ENCODE measurements at places on chromosomes 3 and 15. TPM values are rescaled to one million over a fixed set of nuclear protein-coding genes. Genes with fewer than 3 reads are reported as not detected.

DNA sequence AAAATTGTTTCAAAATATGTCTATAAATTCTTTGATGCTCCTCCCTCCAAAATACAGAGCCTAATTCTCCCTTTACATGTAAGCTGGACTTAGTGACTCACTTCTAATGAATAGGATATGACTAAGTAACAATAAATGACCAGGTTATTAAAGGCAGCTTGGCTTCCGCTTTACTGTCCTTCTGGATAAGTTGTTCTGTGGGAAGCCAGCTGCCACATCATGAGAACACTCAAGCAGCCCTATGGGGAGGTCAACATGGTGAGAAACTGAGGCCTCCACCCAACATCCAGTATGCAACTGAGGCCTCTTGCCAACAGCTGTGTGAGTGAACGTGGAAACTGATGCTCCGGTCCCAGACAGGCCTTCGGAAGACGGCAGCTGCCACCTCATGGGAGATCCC, 247.3 kb upstream of the CHRM5 start:
- no peak for DNase-seq

- DNase-seq, result no peak
Observed at GRCh38 chr15:45539680-45540079, 17.1 kb upstream of the SLC30A4 start.

- no peak for DNase-seq
Observed at GRCh38 chr3:29759411-29760225, 478.7 kb downstream of the RBMS3 start.

GRCh38 chr3:127909646-127910045, 5.4 kb upstream of the KBTBD12 start:
- DNase-seq, result no peak

GRCh38 chr15:41957021-41957897, 15.1 kb downstream of the EHD4 start:
- DNase-seq, result no peak

DNA sequence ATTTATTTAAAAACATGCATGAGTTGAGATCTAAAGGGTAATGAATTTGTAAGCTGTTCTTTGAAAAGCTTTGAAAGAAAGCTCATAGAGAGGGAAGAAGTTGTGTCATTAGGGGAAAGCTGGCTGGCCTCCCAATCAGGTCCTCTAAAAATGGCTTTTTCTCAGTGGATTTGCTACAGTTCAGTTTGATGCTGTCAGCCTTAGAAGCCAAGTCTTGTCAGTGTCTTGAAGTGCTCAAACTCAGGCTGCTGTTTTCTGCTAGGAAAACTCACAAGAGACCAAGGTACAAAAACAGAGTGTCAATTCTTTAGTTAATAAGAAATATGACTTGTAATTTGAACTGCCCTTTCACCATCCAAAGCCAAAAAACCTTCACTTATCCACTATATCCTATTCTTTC, 243.8 kb downstream of the OTOL1 start:
- DNase-seq, result no peak

DNA sequence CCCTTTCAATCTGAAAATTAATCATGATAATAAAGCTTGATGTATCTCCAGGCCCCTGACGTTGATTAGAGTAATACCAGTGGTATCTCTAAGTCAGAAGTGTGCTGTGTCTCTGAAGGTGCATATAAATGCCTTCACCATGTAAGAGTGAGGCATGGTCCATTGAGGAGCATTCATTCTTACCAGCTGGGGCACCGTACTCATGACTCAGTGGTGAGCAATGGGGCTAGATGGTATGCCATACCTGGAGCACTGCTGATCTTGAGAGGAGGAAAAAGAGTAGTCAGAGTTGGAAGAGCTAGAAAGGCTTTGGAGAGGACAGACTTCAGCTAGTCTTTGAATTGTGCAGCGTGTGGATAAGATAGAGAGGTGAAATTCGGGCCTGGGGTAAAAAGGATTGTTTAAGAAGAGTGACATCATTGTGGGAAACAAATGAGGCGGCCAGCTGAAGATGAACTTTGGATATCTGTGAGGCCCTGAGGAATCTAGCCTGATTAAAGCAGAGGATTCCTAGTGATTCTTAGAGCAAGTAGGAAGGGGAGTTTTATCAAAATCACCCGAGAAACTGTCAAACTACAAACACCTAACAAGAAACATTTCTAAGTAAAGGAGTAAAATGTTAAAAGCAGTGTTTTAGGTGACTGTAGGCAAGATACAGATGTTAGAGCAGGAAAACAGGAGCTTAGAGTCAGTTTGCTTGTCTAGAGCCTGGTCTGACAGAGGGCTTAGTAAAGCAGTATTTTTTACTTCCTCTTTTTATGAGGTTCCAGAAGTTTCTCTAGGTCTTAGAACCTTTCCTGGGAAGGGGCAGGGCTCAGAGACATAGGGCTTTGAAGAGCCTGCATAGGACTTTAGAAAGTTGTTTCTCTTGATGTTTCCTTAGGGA, 13.6 kb downstream of the TMOD3 start:
- no peak for DNase-seq

GRCh38 chr15:89116404-89116803, 28.1 kb downstream of the ABHD2 start:
- DNase-seq, result no peak

GRCh38 chr3:169812332-169813235, at the start of the genes LRRC34 and LRRIQ4:
Gene LRRC34, minus strand, starts transcription at chr3:169812904. Its CDS starts 356 bp downstream, at chr3:169812548.
Gene LRRIQ4, plus strand, starts transcription at chr3:169812870. Its CDS starts 9,052 bp downstream, at chr3:169821922.
- DNase-seq, result peak; percentile 74

DNA sequence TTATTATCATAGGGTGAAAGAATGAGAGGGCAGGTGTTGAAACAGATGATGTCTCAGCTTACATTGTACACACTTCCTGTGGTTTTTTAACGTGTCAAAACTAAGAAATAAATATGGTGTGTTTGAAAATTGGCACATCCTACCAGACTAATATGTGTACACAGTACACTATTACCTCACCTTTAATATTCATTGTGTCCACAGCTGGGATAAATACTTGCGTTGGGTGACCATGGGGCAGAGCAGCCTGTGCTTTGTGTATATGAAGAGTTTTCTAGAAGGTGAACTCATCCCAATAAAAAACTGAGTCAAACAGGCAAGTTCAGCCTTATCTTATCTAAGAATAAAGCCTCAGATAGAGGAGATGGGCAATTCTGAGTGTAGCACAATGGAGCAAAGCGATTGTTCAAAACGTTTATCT, 17.3 kb downstream of the SUCNR1 start:
- no peak for DNase-seq

GRCh38 chr15:38242055-38242454, 10.6 kb upstream of the SPRED1 start:
- DNase-seq, result no peak

GRCh38 chr3:170355738-170356595, 1.5 kb upstream of the SKIL start:
- DNase-seq, result no peak

- no peak for DNase-seq
Observed at GRCh38 chr3:4845882-4846281, 133.4 kb upstream of the BHLHE40 start.

DNA sequence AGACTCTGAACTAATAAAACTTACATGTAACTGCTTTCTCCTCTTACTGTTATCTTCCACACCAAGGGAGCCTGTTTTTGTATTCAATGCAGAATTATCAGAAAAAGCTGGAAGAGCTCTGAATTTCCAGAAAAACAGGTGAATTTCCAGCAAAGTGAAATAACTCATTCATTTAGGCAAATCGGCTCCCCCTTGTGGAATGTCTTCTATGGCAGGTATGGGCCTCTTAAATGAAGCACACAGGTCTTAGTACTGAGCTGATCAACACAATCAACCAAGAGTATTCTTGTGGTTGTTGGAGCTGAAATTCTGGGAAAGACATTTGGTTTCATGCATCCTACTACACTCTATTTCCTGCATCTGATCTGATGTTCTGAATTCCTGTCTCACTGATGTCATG, 31.0 kb upstream of the PTPRG start:
- DNase-seq, result no peak

- DNase-seq, result no peak
Observed at GRCh38 chr3:10716964-10717363, 99.1 kb upstream of the SLC6A11 start.

- DNase-seq, result no peak
Observed at GRCh38 chr3:13141991-13142412, 68.8 kb upstream of the IQSEC1 start.

Gene WWTR1
- 0.11 TPM for total RNA-seq

Gene KNSTRN
- 3.8 TPM for total RNA-seq

Gene CDHR4
- not detected for total RNA-seq

Gene ZNF774
- 0.08 TPM for total RNA-seq

Gene B3GNT5
- total RNA-seq, result 1.1 TPM

Gene GPR27
- total RNA-seq, result 0.28 TPM

Gene MAP4
- total RNA-seq, result 33.2 TPM

Gene RTP1
- not detected for total RNA-seq

Gene ACTC1
- not detected for total RNA-seq

Gene MRPL3
- total RNA-seq, result 45.0 TPM

All from CD8-positive, alpha-beta T cell (primary cell).